MV-4-11 (cell line): ENCODE measurements at places on chromosomes 4 and X.

DNA sequence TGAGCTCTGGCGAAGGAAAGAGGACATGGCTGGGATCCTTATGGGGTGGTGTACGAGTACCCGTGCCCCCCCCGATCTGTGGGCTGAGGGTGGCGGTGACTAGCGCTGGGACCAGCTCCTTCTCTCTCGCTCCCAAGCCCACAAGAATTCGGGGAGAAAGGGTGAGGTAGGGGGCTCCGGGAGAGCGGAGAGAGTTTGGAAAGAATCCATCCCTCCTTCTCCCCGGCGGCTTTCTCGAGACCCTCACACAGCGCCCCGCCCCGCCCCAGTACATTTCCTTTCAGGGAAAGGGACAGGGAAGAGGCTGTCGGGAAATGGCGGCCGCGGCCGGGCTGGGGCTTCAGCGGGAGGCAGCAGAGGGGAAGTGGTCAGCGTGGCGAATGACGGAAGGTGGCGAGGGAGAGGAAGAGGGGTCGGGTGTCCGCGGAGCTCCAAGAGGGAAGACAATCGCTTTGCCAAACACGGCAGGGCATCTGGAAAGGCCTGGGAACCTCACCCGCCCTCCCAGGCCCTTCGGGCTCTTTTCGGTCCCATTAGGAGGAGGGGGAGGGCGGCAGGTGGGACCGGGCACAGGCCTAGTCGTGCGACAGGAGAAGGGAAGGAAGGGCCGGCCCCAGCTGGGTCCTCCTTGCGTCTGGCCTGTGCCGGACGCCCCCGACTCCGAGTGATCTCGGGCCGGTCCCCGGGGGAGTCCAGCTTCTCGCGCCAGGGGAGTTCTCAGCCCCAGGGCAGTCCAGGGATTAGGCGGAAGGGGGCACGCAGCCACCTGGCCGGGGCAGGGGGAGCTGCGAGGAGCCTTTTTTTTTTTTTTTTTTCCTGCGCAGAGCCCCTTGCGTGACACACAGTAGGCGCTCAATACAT is 10.2 kb downstream of the HNRNPH2 start:
- peak; percentile 21 for DNase-seq

DNA sequence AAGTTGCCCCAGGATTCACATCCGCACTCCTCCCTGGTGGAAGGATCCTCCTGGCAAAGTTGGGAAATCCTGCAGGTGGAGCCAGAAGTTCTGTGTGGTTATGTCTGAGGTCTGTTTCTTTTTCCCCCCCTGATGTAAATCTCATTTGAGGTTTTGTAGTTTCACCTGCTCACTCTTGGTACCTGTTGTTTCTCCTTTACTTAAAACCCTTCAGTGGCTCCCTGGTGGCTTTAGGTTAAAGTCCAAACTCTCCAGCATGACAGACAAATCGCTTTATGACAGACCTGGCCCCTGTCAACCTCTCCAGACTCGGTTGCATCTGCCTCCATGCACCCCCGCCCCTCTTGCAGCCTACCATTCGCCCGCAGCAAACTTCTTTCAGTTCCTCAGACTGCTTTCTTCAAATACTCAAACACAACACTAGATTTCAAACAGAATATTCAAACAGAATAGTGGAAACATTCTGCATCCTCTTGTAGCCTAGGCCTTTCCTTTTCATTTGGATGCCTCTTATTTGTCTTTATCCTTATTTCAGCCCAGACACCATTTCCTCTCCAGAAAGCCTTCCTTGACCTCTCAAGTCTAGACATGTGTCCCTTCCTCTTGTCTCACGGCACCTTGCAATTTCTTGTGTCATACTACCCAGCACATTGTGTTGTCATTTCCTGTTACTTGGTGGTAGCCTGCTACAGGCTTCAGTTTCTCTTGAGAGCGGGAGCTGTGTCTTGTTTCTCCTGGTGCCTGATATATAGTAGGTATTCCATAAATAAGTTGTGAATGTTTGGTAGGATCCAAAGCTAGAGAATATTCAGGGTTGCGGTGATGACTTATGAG is 24.8 kb downstream of the IL13RA1 start:
- peak; percentile 69 for DNase-seq

DNA sequence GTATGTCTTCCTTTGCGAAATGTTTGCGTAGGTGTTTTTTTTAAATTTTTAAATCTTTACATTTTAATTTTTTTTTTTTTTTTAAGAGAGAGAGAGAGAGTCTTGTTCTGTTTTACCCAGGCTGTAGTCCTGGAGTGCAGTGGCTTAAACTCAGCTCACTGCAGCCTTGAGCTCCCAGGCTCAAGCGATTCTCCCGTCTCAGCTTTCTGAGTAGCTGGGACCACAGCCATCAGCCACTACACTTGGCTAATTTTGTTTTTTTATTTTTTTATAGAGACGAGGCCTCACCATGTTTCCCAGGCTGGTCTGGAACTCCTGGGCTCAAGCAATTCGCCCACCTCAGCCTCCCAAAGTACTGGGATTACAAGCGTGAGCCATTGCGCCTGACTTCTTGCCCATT is 43.7 kb upstream of the GBA3 start:
- DNase-seq = no peak

DNA sequence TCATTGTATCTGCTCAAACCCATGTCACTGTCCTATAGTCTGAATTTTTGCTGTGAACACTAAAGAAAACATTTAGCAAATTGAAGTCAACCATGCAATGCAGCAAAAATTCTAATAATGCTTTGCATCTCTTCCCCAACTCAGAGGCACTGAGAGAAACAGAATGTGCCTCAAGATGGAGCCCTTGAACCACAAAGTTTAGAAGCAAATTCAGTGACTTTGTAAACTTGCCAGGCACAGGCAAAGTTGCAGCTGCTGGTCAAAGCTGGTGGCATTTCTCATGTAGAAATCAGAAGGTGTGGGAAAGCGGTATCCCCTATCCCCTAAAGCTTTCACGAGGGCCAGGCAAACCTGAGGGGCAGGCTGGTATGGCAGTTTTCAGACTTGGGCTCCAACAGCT is 121.7 kb upstream of the DIPK2B start:
- DNase-seq = peak; percentile 23

DNA sequence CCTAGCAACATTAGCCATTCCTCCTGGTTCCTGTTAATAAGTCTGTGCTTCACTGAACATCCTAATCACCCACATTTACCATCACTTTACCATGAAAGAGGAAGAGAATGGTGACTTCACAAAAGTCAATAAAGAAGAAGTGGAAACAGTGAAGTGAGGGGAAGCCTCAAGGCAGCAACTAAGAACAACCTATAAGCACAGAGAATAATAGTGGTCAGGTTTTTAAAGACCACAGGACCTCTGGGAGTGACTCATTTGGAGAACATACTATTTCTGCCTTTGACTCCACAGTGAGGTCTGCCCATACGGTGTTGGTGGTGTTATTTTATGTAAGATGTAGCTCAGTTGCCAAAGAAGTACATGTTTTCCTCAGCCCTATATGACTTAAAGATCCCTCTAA is 86.0 kb upstream of the TET2 start:
- peak; percentile 99 for DNase-seq

GRCh38 chrX:40012868-40013265 is 84.9 kb downstream of the BCOR start:
- DNase-seq = peak; percentile 40

GRCh38 chrX:150547375-150548115 is 20.9 kb upstream of the MTM1 start:
- DNase-seq = no peak

GRCh38 chr4:115865736-115866135 is 752.3 kb upstream of the NDST4 start:
- DNase-seq = no peak

GRCh38 chrX:11893933-11894710 is 136.1 kb downstream of the MSL3 start:
- DNase-seq = no peak

DNA sequence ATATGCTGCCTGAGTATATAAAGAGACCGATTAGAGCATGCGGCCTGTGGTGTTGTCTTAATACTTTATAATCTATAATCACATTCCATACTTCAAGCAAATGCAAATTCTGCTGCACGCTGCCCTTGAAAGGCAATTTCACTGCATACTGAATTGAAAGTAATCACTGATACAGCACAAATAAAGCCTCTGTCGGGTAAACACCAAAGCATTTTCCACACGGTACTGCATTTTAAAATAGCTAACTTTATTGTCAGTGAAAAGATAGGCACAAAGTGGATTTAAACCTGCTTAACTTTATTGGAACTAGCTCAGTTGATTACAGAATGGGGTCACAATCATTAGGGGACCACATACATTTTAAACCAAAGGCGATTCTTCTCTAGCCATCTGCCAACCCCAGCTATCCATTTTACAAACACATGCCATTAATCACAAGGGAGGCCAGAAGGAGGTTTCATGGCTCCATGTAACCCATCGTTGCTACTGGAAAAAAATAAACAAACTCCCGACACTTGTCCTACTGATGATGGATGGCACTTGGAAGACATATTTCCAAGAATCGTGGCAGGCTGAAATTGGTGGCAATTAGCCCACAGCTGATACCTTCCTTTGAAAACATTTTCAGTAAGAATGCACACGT is 65.9 kb downstream of the AMOT start:
- no peak for DNase-seq

DNA sequence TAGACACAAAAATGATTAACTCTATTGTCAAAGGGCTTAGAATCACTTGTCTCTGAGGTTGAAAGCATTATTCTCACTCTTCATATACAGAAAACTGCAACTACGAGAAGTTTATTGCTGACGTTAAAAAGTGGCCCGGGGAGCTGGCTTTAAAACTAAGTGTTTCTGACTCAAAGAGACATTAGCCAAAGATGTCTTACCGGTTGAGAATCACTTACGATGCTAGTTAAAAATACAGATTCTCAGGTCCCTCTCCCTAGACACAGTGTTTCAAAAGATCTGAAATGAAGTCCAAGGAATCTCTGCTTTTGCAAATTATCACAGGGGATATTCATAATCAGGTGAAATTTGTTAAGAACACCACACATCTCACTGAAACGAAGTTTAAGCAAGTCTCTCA is 1.2 kb downstream of the GNPDA2 start:
- DNase-seq = no peak

GRCh38 chrX:57313583-57314215 is 27.2 kb downstream of the FAAH2 start:
- no peak for DNase-seq

DNA sequence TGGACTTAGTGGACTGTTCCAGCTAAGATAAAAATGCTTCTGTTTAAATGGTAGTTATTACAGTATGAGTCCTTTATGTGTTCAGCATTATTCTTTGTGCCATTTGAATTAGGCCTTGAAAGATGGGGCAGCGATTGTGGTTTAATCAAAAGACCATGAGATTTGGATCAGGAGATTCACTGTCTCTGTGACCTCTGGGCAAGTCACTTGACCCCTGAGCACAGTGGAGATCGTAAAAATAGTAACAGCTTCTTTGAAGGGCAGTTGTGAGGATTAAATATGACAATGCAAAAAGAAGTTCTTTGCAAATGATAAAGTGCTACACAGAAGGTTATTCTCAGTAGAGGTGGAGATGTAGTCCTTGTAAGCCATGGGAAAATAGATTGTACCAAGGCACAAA is 10.8 kb downstream of the CXCR3 start:
- no peak for DNase-seq

GRCh38 chr4:38141808-38142500 is 181.8 kb downstream of the PTTG2 start:
- DNase-seq = no peak

GRCh38 chr4:53916431-53916889 is 147.9 kb downstream of the CHIC2 start:
- DNase-seq = no peak

DNA sequence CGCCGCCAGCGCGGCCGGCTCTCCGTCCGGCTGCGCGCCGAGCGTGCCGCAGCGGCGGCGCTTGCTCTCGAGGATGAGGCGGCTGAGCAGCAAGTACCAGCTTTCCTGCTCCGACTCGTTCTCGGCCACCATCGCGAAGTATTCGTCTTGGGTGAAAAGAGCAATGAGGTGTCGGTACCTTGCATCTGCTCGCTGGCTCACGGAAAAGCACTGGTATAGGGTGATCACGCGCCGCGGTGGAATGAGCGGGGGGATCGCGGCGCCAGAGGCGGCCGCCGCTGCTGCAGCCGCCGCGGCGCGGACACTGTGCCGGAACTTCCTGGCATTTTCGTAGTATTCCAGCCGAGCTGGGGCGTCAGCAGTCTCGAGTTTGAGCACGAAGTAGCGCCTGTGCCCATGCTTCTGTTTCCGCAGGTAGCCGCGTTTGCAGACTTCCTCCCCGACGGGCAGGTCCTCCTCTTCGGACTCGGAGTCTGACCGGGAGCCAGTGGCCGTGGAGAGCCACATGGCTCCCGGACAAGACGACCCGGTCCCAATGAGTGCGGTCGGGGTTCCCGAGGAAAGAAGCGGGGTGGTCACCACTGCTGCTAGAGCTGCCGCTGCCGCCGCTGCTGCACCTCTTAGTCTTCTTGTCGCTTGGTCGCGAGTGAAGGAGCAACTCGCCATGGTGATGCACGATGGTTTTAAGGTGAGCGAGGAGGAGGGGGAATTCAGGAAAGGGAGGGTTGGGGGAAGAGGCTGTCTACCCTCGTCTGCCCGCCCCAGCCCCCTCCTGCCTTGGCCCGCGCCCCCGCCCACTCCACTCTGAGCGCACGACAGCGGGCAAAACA is 469 bp downstream of the IRS4 start:
- no peak for DNase-seq

GRCh38 chr4:106707776-106708463 is 328.2 kb downstream of the DKK2 start:
- peak; percentile 88 for DNase-seq

- DNase-seq = no peak
These were observed 4.1 kb upstream of the FAM200B start for GRCh38 chr4:15677507-15677988.

DNA sequence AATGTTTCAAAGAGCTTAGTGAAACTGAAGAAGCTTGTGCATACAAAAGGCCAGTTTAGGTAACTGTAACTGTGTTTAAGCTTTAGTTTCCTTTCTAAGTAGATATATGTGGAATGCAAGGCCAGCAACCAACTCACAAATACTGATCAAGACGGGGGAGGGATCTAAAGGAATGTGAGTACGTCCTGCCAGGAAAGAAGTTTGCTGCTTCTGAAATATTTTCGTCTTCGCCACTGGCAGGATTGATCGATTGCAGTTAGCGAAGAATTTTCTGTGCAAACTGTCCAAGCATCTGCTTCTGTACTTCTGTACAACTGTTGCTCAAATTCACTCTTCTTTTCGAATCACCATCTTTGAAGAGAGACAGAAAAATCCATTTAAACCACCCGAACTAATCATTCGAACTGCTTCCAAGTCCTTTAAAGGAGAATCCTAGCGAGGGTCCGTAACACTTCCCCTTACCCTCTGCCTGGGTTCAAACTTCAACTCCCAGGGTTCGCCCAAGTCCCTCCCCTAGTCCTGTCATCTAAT is 373 bp upstream of the INTS6L start:
- DNase-seq = no peak

GRCh38 chr4:103721251-103721650 is 1.5 kb upstream of the TACR3 start:
- DNase-seq = no peak

- no peak for DNase-seq
These were observed 6.5 kb downstream of the P2RY4 start for GRCh38 chrX:70253377-70254062.
